Naive thymus-derived CD8-positive, alpha-beta T cell (primary cell): ENCODE measurements at places on chromosomes 4 and X. TPM values are rescaled to one million over a fixed set of nuclear protein-coding genes. Genes with fewer than 3 reads are reported as not detected.

- no peak for DNase-seq
Observed at GRCh38 chr4:57094832-57095223, 15.4 kb downstream of the IGFBP7 start.

- DNase-seq: no peak
Observed at GRCh38 chr4:38919494-38919893, 51.9 kb downstream of the FAM114A1 start.

- no peak for DNase-seq
Observed at GRCh38 chrX:51860679-51861078, 32.7 kb upstream of the MAGED1 start.

- DNase-seq: no peak
Observed at GRCh38 chr4:125649452-125649851, 334.7 kb downstream of the FAT4 start.

DNA sequence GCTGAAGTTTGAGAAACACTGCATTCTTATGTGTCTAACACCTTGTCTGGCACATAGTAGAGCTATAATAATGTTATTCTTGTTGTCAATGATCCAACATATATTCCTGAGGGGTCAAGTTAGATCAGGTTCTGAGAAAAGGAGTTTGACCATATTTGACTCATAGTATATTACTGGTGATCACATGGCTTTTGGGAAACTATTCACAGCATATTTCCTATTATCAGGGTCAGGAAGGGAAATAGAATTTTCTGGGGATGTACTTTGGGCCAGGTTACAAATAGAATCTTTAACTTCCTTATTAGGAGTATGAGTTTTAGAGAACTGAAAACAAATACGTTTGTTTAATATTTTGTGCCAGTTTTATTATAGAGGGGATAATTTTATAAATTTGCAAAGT lies 11.6 kb downstream of the IL15 start:
- no peak for DNase-seq

DNA sequence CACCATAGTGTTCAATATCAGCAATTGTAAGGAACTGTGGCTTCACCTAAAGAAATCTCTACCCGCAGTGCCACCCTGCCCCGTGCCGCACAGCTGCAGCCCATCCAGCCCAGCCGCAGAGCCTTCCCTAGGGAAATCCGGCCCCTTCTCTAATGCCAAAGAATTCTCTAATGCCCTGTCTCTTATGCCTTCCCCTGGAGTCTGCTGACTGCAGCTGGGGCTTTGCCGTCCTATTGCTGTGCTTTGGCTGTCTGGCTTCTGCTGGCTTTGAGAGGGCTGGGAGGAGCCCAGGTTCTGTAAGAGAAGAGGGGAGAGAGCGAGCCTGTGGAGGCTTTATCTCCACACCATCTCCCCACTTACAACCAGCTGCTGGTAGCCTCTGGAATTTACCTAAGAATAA lies 85.9 kb upstream of the HELT start:
- DNase-seq: no peak

DNA sequence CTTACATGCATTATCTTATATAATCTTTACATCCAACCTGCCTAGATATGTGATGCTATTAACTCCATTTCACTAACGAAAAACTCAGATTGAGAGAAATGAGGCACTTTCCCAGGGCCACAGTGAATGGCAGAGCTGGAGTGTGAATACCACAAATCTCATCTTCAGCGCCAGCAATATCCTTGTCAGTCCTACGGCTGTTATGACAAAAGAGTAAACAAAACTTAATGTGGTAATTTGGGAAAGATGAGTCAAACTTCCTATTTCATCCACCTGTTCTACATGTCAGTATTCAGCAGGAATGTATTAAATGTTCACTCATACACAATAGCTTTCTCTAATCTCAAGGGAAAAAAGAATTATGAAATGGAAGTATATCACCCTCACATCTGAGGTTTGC lies 56.9 kb downstream of the FAT1 start:
- no peak for DNase-seq

Gene MBNL3
- total RNA-seq: 27.5 TPM

Gene HMX1
- not detected for total RNA-seq

Gene CT45A1
- not detected for total RNA-seq

Gene RP2
- total RNA-seq: 7.5 TPM

Gene DUSP21
- not detected for total RNA-seq

Gene ZNF41
- total RNA-seq: 15.3 TPM

Gene C1QTNF7
- not detected for total RNA-seq

Gene TSR2
- 47.3 TPM for total RNA-seq

Gene DKC1
- total RNA-seq: 74.7 TPM

Gene SERTM2
- not detected for total RNA-seq

Gene BCOR
- 35.9 TPM for total RNA-seq
